Dermis microvascular lymphatic vessel endothelial cell (primary cell): ENCODE measurements at places on chromosomes 12 and 14.

DNA sequence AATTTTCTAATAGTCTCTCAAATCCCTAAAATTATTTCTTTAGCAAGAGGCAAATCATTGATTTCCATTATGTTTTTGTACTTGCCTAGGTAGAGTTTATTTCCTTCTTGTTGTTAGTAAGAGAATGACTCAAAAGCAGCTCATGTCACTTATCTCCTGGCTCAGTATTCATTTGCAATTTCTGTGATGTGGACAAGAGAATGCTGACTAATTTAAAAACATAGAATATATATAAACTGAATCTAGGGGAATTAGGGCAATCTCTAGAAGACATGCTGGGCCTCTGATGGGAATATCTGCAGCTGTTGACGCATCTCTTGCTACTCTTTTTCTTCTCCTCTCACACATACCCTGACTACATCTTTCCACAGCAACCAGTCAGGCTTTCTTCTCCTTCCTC, 130.8 kb upstream of the PRKD1 start:
- no peak for DNase-seq

- no peak for DNase-seq
These were observed 173.2 kb downstream of the CAND1 start for GRCh38 chr12:67442347-67442841.

GRCh38 chr12:43289426-43289801, 262.6 kb downstream of the ADAMTS20 start:
- DNase-seq, result no peak

DNA sequence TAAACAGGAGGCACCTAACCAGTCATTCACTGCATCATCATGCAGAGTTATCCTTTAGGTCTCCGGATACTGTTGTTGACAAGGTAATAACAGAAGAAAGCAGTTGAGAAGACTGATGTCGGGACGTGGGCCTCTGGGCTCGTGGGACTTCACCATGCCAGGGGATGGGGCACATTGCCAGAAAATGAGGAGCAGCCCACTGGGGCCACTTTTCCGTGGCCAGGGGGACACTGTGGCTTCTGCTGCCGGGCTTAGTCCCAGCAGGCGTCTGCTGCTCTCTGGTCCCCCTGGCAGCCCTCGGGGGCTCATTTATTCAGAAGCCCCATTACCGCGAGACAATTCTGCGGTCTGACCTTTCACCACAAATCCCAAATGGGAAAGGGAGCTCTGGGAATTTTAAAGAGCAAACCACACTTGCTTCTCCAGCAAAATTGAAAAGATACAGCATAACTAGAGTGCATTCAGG, 201.2 kb downstream of the DAD1 start:
- DNase-seq, result no peak

- no peak for DNase-seq
These were observed 114.3 kb upstream of the ETV6 start for GRCh38 chr12:11535127-11535526.

DNA sequence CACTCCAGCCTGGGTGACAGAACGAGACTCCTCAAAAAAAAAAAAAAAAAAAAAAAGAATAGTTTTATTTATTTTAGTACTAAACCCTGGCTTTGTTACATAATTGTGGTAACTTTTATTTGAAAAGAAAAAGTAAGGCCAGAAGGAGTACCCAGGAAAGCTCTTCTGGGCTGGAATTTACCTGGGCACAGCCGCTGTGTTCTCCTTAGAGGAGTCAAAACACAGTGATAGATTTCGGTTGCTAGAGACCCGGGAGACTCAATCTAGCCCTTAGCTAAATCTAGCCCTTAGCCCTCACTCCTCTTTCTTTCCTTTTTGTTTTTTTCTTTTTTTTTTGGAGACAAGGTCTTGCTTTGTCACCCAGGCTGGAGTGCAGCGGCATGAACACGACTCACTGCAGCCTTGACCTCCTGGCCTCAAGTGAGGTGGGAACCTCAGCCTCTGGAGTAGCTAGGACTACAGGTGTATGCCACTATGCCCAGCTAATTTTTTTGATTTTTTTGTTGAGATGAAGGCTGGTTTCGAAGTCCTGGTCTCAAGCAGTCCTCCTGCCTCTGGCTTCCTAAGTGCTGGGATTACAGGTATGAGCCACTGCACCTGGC, 49.7 kb downstream of the SYNE2 start:
- no peak for DNase-seq

- no peak for DNase-seq
These were observed 18.3 kb upstream of the SERPINA4 start for GRCh38 chr14:94542811-94543440.

DNA sequence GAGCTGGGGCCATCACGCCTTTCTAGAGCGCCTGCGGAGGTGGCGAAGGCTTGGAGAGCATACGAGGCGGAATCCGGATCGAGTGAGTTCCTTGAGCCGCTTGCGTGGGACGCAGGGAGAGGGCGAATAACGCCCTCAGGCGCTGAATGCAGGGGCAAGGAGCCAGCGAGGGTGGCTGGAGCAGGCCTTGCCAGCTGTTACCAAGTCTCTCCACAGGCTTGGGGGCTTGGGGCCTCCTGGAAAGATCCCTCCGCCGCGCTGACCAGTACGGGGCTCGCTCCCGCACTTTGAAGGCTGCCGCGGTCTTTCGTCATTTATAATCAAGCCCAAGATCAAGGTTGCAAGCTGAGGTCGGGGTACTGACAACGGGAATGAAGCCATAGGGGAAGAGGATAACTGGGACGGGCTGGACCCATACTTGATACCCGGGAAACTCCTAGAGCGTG, 1.2 kb downstream of the FLRT2 start:
- DNase-seq, result no peak

GRCh38 chr12:125573271-125573670, 508.0 kb downstream of the AACS start:
- no peak for DNase-seq

DNA sequence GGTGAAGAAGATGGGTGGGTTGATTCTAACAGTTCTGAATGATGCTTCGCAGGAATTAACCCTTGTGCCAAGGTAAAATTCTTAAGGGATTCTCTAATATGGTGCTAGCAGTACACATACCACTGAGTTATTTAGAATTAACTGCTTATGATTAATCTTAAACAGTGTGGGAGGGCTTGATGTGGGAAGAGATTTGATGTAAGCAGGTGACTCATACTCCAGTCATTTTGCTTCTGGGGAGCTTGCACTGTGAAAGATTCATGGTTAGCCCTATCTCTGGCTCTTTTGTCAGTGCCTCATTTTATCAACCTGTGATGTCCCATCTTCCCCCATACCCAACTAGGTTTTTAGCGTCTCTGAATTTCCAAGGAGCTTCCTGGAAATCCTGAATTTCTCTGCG, 83.8 kb downstream of the NRXN3 start:
- DNase-seq, result no peak

DNA sequence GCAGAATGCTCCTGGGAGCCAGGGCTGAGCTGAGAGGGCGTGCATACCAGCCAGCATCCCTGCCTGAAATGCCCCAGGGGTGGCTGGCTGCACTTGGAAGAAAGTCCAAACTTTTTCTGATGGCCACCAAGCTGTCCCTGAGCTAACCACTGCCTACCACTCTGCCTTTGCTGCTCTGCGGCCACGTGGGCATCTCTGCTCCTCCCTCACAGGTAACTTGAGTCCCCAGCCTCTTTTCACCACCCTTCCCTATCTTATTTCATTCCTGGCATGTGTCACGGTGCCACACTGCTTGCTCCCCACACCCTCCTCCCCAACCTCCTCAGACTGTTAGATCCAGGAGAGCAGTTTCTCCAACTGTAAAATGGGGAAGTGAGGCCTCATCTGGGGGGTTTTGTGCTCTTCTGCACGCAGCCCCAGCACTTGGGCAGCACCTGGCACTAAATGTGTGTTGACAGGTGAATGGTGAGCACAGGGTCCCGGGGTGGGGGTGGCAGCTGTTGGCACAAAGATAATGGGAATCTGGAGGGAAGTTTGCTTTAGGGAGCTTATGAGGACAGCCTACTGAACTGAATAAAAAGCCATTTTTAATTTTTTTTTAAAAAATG, 113.0 kb downstream of the GLT1D1 start:
- DNase-seq, result no peak

DNA sequence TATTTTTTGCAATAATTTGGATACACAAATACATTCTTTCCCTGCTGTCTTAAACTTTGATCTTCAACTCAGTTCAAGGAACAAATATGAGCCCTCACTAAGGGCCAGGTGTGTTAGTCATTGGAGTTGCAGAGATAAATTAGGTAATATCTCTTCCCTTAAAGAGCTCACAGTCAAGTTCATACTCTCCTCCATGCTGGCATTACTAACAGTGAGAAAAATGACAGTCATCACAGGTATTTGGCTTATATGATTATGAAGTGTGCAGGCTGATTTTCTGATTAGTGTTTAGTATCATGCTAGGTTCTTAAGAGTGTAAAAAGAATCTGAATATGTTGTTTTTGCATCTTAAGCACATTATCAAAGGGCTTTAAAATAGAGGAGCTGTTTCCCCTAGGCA, 594.7 kb downstream of the CCER1 start:
- no peak for DNase-seq

DNA sequence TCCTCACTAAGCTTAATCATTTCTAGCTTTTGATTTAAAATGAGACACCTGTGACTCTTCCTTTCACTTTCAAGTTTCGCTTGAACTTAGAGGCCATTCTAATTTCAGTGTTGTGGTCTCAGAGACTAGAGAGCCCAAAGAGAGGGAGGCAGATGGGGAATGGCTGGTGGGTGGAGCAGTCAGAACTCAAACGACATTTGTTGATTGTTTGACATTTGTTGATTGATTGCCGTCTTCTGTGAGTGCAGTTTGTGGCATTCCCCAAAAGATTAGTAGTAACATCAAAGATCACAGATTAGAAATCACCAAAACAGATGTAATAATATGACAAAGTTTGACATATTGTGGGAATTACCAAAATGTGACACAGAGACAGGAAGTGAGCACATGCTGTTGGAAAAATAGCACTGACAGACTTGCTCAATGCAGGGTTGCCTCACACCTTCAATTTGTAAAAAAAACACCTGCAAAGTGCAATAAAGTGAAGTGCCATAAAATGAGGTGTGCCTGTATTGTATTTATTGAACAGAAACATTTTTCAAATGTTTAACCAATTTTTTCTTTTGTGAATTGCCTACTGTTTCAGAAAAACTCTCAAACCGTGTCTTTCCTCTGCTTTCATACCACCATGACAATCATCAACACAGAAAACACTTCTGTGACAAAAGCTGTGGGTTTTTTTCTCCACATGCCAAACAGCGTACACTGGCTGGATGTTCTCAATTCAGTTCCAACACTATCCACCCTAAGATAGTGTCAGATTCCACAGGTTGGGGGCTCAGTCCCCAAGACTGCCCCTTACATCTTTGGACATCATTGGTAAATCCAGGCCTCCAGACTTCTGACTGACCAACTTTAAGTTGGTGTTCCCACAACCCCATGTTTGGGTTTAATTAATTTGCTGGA, 376.3 kb upstream of the RGS6 start:
- DNase-seq, result peak; percentile 70

DNA sequence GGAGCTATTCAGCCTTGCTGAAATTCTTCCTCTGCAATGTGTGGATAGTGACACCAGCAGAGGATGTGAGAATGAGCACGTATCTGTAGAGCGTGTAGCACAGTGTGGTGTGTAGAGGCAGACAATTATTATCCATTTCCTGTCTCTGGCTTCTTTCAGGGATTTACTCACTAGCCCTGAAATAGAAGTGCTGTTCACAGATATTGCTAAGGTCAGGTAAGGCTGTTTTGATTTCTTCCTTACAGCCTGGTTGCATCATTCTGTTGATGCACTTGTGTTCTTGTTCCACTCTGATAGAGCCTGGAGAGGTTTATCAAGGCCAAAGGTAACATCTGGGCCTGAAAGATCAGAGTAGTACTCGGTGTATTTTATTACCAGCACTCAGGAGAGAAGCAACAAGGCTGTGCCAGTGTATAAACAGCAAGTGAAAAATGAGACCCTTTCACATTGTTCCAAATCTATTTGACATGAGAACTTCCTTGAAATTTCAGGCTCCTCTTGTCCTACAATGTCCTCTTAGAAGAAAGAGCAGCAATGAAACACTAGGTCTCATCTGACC, 16.7 kb downstream of the ARG2 start:
- peak; percentile 55 for DNase-seq

- DNase-seq, result no peak
These were observed 910 bp upstream of the SRP54 start for GRCh38 chr14:34981743-34982420.

GRCh38 chr14:96189281-96189711, 15.3 kb upstream of the BDKRB2 start:
- no peak for DNase-seq

- DNase-seq, result no peak
These were observed 96.1 kb upstream of the IFNG-AS1 start for GRCh38 chr12:67893022-67893580.

DNA sequence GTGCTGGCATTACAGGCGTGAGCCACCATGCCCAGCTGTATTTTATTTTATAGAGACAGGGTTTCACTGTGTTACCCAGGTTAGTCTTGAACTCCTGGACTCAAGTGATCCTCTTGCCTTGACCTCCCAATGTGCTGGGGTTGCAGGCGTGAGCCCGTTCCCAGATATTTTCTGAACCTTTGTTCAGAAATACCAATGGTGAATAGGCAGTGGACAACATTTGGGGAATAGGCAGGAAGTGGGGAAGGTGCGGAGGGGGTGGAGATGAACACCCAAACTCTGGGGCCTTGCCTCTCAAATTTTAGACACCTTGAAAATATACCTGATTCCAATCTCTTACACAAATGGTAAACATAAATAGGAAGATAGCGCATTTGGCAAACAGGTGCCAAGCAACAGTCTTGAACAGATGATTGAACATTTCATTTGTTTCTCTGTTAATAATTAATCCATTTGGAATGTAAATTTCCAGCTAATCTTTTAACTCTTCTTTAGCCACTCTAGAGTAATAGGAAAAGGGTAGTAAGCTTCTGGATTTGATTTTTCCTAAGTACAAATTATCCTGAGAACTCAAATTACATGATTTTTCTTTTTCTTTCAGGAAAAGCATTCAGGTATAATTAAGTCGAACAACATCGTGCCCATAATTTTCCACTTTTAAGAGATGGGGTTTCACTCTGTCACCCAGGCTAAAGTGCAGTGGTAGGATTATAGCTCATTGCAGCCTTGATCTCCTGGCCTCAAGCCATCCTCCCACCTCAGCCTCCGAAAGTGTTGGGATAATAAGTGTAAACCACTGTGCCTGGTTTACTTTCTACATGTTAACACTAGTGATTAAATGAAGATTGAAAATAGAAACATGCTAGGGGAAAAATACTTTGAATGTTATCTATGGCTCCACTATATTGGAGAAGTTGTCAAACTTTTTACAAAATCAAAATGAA, 22.9 kb upstream of the RNF34 start:
- DNase-seq, result no peak

DNA sequence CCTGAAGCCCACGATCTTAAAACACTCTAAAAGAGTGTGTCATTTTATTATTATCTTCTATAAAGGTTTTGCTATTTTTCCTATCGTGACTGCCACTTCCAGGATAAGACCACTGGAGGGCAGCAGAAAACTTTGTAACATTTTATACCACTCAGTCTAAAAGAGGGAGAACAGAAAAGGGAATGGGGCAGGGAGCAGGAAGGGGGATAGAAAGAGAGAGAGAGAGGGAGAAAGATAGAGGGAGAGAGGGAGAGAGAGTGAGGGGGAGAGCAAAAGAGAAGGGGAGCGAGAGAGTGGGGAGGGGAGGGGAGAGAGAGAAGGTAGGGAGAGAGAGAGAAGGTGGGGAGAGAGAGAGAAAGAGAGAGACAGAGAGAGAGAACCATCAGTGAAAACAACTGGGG, 2.0 kb upstream of the ART4 start:
- DNase-seq, result peak; percentile 79

GRCh38 chr12:2266666-2267620, 214.2 kb downstream of the CACNA1C start:
- no peak for DNase-seq
